ENCODE measurements at places on chromosomes 16 and 17.

DNA sequence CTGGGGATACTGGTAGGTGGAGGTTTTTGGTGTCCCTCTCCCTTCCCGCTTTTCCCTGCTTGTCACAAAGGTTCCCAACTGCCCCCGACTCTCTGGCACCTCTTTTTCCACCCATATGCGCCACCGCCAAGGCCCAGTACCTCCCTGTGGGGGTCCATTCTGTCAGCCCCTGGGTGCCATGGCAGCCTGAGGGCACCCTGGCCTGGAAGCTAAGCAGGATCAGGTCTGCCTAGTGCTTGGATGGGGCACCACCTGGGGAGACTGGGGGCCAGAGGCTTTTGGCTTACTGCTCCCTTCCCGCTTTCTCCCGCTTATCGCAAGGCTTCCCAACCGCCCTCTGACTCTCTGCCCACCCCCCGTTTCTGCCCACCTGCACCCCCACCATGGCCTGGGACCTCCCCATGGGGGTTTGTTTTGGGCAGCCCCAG lies 2286.4 kb downstream of the TP53TG3F start:
- DNase-seq, result no peak

GRCh38 chr17:81976332-81977210 lies 858 bp upstream of the ASPSCR1 start:
- no peak for DNase-seq

DNA sequence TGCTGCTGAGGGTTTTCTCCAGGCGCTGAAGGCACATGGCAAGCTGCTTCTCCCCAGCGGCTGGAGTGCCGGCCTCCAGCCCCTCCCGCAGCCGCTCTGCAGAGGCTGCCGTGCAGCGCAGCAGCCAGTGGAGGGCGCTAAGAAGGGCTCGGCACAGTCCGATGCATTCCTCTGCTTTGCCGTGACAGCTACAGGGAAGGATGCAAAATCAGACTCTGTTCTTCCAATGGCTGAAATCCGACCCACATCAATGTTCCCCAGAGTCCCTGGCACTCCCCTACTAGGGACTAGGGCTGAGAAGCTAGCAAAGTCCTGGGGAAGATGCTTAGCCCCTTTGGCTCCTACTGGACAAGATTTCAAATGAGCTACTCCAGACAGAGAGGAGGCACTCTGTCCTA lies 19.0 kb downstream of the MED24 start:
- no peak for DNase-seq

DNA sequence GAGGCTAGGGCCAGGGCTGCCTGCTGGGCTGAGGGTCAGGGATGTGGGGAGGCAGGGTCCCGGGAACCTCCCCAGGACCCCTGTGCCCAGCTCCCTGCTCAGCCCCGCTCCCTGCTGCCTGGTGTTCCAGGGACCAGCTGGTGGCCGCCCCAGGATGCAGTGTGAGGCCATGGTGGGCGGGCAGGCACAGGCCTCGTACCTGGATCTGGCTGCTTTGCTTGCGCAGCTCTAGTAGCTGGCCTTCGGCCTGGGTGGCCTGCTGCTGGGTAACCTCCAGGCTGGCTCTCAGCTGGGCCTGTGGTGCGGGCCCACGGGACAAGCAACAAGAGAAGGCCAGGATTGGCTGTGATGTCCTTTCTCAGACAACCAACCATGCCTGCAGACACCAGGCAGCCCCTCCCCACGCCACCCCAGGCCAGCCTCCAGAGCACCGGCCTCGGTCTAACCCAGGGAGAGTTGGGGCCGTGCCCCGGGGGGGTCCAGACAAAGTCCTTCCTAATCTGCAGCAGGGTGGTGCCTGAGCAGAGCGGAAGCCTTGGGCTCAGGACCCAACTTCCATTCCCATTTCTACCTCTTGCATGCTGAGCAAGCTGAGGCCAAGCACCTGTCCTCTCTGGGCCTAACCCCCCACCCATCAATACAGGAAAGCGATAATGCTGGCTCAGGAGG lies 4.1 kb downstream of the TRIM65 start:
- DNase-seq, result no peak

All from stimulated activated CD8-positive, alpha-beta memory T cell treated with anti-CD3 and anti-CD28 coated beads, Interleukin-4, amount 100 ng/mL, for 1 hour (primary cell).